HepG2 (cell line): ENCODE measurements at places on chromosomes 3 and 15.

DNA sequence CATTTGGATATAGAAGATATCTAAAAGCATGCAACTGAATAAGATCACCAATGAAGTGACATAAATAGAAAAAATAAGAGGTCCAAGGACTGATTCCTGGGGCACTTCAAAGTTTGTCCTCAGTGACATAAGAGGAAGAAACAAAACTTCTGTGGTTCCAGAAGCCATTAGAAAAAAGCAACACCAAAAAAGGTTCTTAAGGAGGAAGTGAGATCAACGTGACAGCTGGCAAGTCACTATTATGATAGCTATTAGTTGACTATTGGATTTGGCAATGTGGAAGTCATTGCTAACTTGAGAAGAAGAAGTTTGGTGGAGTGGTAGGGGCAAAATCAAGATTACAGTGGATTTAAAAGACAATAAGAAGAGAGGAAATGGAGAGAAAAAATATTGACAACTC is 1098.3 kb downstream of the NAALADL2 start:
- DNase-seq = no peak

DNA sequence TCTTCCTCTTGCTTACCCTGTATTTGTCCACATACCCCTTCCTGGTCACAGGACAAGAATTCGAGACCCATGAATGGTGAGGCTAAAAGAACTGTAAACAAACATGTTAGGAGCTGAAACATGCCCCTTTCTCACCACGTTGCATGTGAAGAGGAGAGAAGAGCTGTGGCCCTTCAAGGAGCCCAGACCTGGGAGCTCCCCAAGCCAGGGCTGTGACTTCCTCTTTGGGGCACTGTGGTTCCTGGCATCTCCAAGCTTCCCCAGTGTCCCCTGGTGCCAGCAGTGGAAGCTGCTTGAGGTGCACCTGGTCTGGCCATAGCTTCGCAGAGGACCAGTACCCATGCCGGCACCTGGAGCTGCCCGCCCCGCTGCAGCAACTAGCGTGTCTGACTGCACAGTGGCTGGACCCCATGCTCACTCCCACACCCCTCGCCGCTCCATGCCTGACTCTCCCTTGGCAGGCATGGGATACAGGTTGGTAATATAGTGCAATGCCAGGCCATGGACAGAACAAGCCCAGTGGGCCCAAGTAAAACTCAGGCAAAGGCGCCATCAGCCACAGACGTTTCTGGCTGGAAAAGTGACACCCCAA is 9.9 kb downstream of the SPCS1 start:
- no peak for DNase-seq

- no peak for DNase-seq
Measured at GRCh38 chr3:164094546-164094945, 983.8 kb downstream of the SI start.

DNA sequence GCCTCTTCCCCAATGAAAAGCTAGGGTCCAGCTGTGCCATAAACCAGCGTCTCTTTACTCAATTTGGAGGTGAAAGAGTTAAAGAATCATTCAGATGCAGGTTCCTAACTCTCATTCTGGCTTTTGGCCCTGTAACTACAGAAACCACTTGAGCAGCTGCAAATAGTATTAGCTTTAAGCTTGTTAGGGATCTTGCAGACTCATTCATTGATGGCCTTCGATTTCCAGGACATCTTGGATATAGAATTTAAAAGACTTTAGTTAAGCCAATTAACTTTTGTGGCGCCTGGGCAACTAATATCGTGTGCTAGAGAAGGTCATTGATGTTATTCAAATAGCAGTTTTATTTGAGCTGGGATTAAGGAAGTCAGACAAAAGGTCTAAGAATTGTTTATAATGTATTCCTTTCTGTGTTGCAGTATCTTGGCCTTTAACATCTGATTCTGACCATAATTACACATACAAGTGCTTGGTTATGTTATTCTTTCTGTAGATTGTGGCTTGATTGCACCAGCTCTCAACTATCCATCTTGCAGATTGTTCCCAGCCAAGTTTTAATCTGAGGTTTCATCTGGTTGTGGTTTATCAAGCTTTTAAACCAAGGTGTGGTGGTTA is 185.3 kb downstream of the CACNA2D3 start:
- DNase-seq = no peak

GRCh38 chr15:41423979-41424659 is 7.2 kb downstream of the RTF1 start:
- no peak for DNase-seq

DNA sequence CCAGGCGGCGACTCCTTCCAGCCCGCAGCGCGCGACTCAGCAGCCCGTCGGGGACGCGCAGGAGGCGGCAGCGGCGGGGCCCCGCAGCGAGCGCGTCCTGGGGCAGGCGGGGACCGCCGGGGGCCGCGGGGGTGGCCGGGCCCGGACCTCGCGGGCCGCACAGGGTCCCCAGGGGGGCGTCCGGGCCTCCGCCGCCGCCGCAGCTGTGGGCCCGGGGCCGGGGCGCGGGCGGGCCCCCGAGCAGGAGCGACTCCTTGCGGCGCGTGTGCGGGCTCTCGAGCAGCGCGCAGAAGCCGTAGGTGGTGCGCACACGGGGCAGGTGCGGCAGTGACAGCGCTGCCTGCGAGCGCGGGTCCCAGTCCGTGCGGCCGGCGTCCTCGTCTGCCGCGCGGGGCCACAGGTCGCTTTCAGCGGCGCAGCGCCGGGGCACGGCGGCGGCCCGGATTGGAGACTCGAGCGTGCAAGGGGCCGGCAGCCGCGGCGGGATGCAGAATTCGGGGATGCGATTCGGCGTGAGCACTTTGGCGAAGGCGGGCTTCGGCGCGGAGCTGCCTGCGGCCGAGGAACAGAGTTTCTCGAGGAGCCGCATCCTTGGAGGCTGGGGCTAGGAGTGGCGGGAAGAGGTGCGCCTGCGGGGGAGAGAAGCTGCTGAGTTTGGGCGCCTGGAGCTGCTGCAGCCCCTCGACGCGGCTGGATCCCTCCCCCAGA is 535 bp downstream of the C2CD4B start:
- no peak for DNase-seq

- no peak for DNase-seq
Measured at GRCh38 chr15:74868059-74868458, 5.1 kb downstream of the SCAMP2 start.

GRCh38 chr3:124847051-124847450 is 40.1 kb downstream of the ITGB5 start:
- no peak for DNase-seq

DNA sequence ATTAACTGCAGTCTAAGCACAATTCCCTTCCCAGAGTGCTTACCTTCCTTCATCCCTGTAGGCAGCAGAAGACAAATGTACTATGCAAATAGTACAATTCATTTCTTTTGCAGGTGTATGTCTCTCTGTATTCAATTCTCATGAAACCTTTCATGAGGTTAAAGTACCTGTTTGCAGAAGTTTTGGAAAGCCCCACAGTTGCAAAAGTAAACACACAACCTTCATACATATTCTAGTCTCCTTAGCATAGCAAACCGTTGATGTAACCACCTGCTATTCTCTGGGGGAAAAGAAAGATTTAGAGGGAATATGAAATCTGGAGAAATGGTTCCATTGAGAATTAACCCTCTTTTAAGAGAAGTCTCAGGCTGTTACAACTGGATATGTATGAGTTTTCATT is 200.3 kb upstream of the SUCLG2 start:
- peak; percentile 3 for DNase-seq

DNA sequence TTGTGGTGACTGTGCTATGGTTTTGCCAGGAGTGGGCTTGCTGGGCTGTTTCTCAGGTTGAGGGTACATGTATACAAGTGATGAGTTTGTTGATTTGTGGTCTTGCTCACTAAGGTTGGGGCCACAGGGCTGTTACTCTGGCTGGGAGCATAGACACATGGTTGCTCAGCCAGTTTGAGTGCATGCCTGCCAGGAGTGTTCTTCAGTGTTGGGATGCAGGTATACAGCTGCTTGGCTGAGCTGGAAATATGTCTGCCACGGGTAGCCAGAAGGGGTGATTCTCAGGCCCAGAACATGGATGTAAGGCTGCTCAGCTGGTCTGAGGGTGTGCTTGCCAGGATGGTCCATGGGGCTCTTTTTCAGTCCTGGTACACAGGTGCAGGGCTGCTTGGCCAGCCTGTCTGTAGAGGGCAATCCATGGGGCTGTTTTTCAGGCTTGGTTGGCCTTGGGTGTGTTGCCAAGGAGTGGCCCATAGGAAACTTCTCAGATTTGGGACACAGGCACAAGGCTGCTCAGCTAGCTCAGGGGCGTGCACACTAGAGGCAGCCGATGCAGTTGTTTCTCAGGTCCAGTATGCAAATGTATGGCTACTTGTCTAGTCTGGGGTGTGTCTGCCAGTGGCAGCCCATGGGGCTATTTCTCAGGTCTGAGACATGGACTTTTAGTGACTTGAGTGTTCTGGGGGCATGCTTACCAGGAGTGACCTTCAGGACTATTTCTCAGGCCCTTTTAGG is 5.3 kb upstream of the ARHGAP31 start:
- no peak for DNase-seq
